GOT3 (cell line): ENCODE measurements at places on chromosomes 12 and 14.

DNA sequence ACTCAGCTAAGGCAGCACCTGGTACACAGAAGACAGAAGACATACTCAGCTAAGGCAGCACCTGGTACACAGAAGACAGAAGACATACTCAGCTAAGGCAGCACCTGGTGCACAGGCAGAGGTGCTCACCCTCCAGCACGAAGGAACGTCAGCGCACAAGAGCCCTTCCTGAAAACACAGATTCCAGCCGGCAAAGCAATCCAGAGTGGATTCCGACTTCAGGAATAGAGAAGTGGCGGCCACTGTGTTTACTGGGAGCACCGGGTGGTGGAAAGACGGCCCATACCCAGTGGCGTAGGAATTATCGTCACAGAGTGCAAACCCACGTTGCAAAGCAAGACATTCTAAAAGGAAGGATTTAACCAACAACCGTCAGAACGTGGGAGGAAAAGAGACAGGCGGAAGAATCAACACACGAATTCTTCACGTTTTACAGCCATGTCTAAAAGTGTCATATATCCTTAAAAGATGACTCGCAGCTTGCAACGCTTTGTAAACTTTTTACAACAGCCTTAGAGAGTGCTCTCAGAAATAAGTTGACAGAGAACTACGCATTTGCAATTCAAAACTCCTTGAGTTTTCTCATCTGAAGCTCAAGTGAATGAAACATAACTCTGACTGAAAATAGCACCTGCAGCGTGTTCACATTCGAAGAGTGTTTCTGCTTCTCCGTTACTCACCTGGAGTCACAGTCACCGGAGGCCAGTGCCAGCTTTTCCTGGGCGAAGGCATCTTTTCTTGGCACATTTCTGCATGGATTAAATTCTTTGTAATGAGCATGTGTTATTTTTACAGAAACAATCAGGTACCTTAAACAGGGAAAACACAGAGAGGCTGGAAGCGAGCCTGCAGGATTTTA lies 55.8 kb upstream of the GALNT9 start:
- no peak for DNase-seq

DNA sequence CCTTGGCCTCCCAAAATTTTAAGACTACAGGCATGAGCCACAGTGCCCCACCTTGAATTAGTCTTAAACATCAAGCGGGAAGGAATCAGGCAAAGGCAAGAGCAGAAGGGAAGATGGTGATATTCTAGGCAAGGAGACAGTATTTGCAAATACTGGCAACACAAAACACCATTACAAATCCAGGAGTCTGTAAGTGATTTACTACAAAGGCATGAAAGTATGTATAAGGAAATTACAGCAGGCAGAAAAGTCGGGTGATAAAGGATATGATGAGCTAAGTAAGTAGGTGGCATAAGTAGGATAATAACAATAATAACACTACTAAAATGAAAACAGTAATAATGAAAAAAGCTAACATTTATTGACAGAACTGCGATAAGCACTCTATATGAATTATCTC lies 28.5 kb downstream of the FMNL3 start:
- DNase-seq, result no peak

DNA sequence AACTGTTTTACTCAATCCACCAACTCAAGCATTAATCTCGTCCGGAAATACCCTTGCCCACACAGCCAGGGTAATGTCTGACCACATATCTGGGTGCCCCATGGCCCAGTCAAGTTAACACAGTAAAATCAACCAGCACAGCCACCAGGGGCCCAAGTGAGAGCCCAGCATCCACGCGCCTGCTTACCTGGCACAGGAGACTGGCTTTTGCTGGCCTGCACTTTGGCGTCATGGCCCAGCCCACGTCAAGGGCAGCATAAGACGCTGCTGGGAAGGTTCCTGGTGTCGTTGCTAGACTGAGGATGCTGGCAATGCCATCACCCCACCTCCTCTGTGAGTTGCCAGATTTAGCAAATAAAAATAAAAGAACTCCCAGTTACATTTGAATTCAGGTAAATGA lies 53.6 kb upstream of the BCL11B start:
- DNase-seq, result no peak

- DNase-seq, result no peak
Observed at GRCh38 chr12:13959131-13959723, 22.2 kb downstream of the GRIN2B start.

DNA sequence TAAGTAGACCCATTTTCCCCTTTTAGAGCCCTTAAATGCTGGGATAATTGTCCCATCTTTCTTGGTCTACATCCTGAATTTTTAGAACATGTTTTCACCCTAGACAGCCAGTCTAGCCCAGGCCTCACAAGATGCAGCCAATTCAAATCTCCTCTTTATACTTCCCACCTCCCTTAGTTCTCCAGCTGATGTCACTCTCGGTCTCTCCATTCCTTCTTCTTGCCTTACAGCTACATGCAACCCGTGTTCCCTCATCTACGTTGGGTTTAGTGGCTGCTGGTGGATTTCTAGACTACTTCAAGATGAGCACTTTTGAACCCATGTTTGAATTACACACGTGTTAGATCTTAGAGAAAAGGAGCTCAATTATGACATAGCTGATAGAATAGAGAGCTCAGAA lies 132.0 kb downstream of the PPM1H start:
- no peak for DNase-seq

DNA sequence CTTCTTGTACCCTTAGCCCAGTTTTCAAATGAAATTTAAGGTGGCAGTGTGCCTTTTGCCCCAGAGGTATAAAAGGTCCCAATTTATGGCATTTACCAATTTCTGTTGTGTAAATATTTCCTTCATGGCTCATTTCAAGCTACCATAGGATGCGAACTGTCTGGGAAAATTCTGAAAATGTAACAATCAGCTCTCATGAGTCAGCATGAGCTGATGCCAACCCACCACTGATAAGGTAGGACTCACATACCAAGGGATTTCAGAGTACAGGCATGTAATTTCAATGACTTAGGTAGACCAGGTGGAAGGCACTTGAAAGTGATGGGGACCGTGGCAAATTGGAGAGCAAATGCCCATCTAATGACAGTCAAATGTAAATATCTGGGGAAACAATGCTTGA lies 169.5 kb downstream of the TTC8 start:
- DNase-seq, result no peak

DNA sequence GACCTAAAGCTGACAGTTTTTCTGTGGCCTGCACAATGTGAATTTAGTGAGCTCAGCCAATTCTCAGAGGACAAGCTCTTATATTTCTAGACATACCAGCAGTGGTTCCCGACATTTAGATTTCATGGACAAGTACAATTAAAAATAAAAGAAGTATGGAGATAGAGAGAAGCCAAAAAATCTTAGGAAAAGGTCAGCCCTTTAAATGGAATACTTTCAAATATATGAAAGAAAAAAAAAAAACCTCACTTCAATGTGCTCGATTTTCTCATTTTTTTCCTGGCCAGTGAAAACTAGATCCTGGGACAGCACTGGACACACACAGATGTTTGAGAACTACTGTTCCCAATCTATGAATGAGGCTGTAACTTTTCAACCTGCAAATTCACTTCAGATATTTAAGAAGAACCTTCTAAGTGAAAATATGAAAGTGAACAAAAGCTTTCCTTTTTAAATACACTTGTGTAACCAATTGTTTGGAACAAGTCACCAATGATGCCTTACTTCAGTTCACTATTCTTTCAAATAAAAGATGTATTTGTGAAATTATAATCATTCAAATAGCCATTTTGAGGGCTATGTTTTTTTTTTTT lies 109.4 kb downstream of the SLC38A1 start:
- DNase-seq, result no peak

DNA sequence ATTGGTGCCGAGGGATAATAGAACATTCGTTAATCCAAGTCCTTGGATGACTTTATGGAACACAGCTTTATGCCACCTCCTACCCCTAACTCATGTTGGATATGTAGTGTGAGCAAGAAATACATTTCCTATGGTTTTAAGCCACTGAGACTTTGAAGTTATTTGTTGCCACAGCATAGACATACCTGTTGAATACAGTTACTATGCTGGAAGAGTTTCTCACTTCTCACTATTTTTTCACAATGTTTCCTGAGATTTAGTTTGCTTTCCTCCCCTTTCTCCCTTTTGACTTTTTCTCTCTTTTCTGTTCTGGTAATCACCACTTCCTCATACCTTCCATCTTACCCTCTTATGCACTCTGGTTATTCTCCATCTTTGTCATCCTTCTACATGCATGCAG lies 7.5 kb upstream of the CLEC4E start:
- DNase-seq, result no peak

DNA sequence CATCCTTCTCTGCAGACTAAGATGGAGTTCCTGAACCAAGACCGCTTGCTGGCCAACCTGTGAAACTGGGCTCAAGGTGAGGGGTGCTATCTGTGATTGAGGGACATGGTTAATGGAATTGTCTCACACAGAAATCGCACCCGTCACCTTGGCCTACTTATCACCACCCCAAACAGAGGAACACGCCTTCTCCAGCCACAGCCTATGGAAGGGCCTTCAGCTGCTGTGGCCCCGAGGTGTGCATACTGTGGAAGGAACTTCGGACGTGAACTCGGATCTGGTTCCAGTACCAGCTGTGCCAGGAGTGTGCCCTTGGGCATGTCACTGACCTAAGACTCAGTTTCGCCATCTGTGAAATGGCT lies 44.4 kb downstream of the EVL start:
- no peak for DNase-seq

DNA sequence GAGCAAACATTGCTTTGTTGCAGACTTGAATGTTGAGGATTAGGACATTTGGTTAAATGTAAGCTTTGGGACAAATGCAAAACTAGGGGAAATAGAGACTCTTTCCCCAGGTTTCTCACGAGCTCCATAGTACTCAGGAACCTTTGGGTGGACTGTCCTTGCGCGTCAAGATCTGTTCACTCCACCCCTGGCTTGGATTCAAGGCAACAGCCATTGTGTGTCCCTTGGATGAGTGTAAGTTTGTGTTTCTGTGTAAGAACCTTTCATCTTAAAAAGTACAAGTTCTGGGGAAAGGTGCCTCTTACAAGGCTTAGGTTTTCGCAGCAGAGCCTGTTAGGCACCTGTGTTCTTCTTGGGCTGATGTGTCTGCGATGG lies 3.7 kb downstream of the SUSD6 start:
- no peak for DNase-seq
